ENCODE measurements at places on chromosomes 5 and 9.

- no peak for DNase-seq
Observed at GRCh38 chr9:136323371-136323789, 4.0 kb upstream of the GPSM1 start.

GRCh38 chr5:5899716-5900115, 477.2 kb downstream of the ICE1 start:
- DNase-seq, result no peak

- DNase-seq, result no peak
Observed at GRCh38 chr9:4831944-4832343, 39.2 kb downstream of the RCL1 start.

- no peak for DNase-seq
Observed at GRCh38 chr5:54727874-54728587, 210.5 kb downstream of the SNX18 start.

DNA sequence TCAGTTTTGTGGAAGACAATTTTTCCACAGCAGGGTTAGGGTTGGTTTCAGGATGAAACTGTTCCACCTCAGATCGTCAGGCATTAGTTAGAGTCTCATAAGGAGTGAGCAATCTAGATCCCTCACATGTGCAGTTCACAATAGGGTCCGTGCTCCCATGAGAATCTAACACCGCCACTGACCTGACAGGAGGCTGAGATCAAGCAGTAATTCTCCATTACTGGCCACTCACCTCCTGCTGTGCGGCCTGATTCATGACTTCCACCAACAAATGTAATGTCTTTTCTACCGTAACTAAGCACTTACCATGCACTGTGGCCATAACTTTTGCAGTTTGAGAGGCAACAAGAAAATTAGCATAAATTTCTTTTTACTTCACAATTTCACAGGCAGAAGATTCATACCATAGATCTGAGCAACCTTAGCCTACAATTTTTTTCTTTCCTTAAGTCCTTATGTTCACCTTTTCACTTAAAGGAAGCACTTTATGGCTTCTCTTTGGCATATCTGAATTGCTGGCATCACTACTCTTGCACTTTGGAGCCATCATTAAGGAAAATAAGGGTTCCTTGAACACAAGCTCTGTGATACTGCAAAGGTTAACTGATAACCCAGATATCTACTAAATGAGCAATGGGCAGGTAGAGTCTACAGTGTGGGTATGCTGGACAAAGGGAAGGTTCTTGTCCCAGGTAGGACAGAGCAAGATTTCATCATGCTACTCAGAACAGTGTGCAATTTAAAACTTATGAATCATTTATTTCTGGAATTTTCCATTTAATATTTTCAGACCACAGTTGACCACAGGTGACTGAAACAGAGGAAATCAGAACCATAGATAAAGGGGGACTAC, 83.0 kb upstream of the IFNK start:
- no peak for DNase-seq

GRCh38 chr5:152674403-152674802, 269.3 kb upstream of the NMUR2 start:
- no peak for DNase-seq

DNA sequence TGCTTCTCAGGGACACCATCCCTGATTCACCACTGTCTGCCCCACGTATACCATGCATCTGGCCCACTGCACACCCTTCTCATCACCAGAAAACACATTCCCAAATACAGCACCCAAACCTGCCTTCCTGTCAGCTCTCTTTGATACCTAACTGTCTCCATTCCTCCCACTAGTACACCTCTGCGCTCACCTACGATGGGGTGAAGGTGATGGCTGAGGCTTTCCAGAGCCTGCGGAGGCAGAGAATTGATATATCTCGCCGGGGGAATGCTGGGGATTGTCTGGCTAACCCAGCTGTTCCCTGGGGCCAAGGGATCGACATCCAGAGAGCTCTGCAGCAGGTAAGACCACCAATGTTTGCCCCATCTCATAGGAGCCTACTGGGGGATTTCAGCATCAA, 186.4 kb downstream of the GRIA1 start:
- no peak for DNase-seq

DNA sequence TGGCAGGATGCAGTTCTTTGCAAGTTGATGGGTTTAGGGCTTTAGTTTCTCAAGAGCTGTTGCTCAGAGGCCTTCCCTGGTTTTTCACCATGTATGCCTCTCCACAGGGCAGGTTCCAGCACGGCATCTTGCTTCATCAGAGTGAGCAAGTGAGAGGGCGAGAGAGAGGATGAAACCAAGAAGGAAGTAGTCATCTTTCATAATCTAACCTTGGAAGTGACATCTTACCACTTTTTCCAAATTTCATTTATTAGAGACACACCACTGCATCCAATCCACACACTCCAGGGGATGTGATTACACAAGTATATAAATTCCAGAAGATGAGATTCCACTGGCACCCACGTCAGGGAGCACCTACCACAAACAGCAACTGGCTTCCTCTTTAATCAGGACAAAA, 294.4 kb downstream of the MARCHF11 start:
- no peak for DNase-seq

- DNase-seq, result no peak
Observed at GRCh38 chr9:4113711-4114110, 186.2 kb downstream of the GLIS3 start.

GRCh38 chr5:138503487-138504270, 38.4 kb downstream of the EGR1 start:
- no peak for DNase-seq

- no peak for DNase-seq
Observed at GRCh38 chr9:95826183-95826838, 49.2 kb upstream of the ERCC6L2 start.

DNA sequence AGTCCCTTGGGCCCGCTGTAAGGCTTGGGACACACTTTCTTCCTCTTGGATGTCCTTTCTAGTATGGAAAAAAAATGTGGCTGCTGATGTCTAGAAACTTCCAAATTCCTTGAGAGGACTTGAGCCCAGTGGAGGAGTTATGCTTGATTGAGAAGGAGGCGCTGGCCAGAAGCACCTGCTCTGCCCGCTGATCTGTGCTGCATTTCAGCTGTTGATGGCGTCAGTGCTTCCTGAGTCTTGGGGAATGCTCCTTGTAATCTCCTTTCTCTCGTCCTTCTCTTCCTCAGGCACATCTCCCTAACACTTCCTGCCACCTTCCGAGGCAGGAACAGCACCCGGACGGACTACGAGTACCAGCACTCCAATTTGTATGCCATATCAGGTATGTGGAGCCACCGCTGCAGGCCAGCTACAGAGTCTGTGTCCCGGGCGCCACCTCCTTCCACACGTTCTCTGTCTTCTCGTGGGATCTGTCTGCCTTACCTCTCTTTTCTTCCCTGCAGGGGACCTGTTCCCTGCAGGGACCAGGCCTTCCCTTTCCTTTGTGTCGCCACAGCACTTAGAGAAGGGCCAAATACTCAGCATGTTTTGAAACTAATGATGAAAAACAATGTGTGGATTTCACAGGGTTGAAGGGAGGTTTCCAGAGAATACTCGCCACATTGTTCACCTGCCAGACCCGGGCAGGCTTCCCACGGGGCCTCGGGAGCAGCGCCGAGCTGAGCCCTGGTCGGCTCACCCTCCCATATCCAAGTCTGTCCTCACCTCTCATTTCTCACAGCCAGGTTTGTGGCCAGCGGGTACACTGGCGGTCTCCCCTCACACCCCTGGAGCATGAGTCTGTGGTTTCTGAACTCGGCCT, 95.2 kb downstream of the MVB12B start:
- no peak for DNase-seq

GRCh38 chr9:92500725-92501124, 18.4 kb upstream of the ASPN start:
- no peak for DNase-seq

- no peak for DNase-seq
Observed at GRCh38 chr9:28206280-28206679, 633.0 kb upstream of the C9orf72 start.

DNA sequence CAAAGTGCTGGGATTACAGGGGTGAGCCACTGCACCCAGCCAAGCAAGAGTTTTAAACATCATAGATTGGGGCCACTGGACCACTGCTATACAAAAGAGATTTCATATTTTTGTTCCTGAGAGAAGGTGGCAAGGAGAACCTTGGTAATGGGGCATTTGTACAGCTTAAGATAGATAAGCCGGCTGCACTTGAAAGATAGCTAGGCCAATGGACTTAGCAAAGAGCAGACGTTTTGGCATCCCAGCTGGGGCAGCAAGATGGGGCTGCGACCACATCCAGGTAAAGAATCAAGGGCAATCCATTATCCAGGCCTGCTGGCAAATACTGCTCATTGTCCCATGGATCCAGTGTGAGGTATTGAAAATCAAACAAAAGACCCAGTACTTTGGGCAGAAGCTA, 3.9 kb upstream of the ISCA1 start:
- no peak for DNase-seq

DNA sequence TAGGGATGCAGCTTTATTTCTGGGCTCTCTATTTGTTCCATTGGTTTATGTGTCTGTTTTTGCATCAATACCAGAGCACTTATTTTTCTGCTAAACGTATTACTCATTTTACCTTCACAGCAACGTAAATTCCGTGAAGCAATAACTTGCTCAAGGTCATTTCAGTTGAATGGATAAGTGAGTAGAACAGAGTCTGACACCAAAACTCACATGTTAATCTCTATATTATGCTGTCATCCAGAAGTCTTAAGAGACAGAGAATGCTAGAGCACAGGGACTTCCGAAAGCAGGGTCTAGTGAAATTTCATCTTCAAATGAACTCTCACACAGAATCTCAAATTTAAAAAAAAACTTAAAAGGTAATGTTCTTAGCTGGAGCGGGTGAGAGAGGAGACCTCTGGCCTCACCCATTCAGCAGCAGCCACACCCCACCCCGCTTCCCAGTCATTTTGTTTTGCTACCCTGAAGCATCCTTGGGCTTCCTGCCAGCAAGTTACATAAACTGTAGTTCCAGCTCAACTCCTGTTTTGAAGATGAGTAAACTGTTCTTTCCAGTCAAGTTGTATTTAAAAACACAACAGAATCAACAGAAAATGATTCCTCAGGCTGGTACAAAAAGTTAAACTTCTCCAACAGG, 69.3 kb downstream of the TRIM36 start:
- no peak for DNase-seq

- no peak for DNase-seq
Observed at GRCh38 chr9:37026931-37027581, 7.0 kb downstream of the PAX5 start.

- DNase-seq, result no peak
Observed at GRCh38 chr5:111394586-111394985, 117.7 kb downstream of the STARD4 start.

DNA sequence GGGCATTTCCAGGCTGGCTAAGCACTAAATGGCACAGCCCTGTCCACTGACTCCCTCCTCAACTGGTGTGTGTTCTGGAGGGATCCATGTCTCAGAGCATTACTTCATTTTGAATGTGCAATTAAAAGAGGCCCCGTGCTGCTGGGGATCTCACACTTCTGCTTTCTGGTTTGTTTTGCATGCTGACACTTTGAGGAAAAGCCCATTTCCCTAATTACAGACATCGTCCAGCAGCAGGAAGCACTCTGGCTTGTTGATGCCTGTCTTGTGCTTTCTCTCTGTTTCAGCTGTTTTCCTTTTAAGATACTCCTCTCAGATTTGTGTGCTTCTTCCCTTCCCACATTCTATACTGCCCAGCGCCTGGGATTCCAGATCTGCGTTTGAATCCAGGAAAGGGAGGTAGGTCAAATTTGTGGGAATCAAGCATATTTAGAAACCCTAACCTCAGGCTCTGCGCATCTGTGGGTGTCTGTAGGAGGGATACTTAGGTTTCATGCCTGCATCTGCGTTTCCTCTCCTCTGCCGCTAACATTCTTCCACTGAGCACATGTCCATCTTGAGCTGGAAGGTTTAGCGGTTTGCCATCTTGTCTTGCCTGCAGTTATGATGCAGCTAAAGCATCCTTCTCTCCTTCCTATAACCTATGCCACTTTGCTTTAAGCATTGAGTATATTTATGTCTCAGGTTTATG, 25.7 kb downstream of the SYK start:
- no peak for DNase-seq

DNA sequence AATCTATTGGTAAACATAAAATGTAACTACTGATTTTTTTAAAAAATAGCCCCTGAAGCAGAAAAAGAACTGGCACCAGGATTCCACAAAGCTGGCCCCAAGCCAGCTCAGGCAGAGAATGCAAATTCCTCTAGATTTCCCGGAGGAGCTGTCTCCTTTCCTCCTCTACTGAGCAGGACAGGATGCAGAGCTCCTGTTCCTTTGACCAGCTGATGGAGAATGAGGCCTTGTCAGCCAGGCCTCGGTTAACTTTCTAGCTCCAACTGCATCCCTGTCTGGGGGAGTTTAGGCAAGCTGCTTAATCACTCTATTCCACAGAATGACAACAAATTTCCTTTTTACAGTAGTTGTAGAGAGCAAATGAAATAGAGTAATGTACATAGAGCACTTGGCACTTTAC, 155.5 kb downstream of the GNAQ start:
- DNase-seq, result no peak

- DNase-seq, result no peak
Observed at GRCh38 chr5:119315516-119315949, 40.3 kb upstream of the TNFAIP8 start.

GRCh38 chr9:95100071-95100627, 217.4 kb downstream of the FANCC start:
- DNase-seq, result no peak

- DNase-seq, result no peak
Observed at GRCh38 chr5:135310328-135310989, 88.6 kb downstream of the MACROH2A1 start.

DNA sequence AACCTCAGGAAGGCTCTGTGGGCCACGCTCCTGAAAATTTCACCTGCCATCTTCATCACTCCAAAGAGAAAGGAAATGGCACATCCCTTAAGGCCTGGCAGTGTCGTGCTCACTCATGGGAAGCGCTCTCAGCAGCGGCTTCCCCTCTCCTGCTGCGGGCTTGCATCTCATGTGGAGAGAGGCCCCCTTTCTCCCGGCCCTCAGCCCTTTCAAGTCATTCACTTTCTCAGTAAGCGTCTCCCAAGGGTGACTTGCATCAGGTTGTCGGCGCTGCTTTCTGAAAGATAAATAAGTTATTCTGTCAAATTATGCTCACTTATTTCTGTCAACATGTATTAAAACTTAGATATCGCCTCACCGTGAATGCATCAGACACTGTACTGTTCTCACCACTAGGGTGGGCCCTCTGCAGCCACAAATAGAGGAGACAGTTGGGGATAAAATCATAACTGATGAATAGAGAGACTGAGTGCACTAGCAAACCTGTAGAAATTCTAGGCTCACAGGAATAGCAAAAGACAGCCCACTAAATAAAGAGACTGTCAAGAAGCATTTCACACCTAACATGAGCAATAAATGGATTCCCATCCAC, 174.6 kb downstream of the RFK start:
- DNase-seq, result no peak

DNA sequence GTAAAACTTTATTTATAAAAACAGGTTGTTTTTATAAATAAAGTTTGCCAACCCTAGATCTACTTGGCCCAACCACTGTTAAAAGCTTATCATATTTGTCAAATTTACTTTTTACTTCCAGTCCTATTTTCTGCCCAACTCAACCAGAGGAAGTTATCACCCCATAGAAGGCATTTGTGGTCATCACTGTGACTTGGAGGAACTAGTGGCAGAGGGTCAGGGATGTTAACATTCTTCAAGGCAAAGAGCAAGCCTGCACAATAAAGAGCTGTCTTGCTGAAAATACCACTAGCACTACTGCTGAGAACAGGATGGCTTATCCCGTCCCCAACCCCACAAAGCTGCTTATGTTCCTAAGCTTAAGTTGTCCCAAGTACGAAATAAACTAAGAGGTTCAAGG, 22.3 kb downstream of the TTC33 start:
- DNase-seq, result no peak

Data from stimulated activated CD4-positive, alpha-beta T cell treated with anti-CD3 and anti-CD28 coated beads, Interleukin-2, amount 100 ng/mL, for 48 hours (primary cell).